ENCODE measurements at places on chromosomes 11 and 22. TPM values are rescaled to one million over a fixed set of nuclear protein-coding genes. Genes with fewer than 3 reads are reported as not detected.

PAK1 gene
- 25.9 TPM for total RNA-seq

UBQLNL gene
- total RNA-seq: not detected

FERMT3 gene
- total RNA-seq: 213 TPM

OR6X1 gene
- not detected for total RNA-seq

LDHAL6A gene
- total RNA-seq: not detected

TMPRSS13 gene
- total RNA-seq: 1.4 TPM

PHF21A gene
- total RNA-seq: 33.5 TPM

APLNR gene
- not detected for total RNA-seq

SOX6 gene
- total RNA-seq: not detected

GRCh38 chr11:118015385-118015841 lies 29.2 kb downstream of the IL10RA start:
- no peaks in the 10 kb centered on the region for H3K27me3 ChIP-seq
- H3K36me3 ChIP-seq: no peaks in the 10 kb centered on the region
- DNase-seq: no peak
- H3K4me3 ChIP-seq: peak overlapping the region; percentile 31

GRCh38 chr22:23065495-23066122 lies 4.7 kb upstream of the GNAZ start:
- peaks cover 4% of the 10 kb centered on the region for H3K4me1 ChIP-seq
- H3K4me3 ChIP-seq: no peak overlapping the region
- H3K27ac ChIP-seq: no peak overlapping the region
- DNase-seq: no peak

DNA sequence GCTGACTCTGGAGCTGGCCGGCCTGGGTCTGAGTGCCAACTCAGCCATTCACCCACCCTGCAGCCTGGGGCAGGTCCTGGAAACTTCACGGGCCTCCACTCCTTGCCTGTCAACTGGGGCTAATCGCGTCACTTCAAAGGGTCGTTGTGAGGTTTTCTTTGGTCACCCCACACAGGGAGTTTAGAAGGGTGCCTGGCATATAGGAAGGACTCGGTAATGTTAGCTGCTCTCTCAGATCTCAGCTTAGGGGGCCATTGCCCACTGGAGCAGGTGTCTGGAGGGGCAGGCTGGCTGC lies 7.3 kb downstream of the INCENP start:
- DNase-seq: no peak
- no peaks in the 10 kb centered on the region for H3K4me1 ChIP-seq
- H3K4me3 ChIP-seq: no peak overlapping the region
- no peaks in the 10 kb centered on the region for H3K27me3 ChIP-seq

GRCh38 chr22:30717331-30717921 lies 22.8 kb downstream of the OSBP2 start:
- H3K4me3 ChIP-seq: no peak overlapping the region
- no peak for DNase-seq
- H3K4me1 ChIP-seq: no peaks in the 10 kb centered on the region
- no peaks in the 10 kb centered on the region for H3K27me3 ChIP-seq

DNA sequence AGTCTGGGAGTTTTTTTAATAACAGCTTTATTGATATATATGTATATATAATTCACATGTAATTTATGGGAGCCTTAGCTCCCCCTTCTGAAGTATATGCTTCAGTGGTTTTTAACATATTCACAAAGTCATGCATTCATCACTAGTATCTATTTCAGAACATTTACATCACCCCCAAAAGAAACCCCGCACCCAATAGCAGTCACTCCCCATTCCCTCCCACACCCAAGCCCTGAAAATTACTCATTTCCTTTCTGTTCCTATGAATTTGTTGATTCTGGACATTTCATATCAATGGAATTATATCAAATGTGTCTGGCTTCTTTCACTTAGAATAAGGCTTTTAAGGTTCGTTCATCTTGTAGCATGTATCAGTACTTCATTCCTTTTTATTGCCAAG lies 35.6 kb upstream of the SYT7 start:
- H3K27me3 ChIP-seq: no peaks in the 10 kb centered on the region
- H3K4me1 ChIP-seq: no peaks in the 10 kb centered on the region
- no peak overlapping the region for H3K27ac ChIP-seq

- H3K4me3 ChIP-seq: no peak overlapping the region
- DNase-seq: no peak
- no peaks in the 10 kb centered on the region for H3K4me1 ChIP-seq
These were observed 81.0 kb downstream of the TRMU start for GRCh38 chr22:46416520-46416871.

DNA sequence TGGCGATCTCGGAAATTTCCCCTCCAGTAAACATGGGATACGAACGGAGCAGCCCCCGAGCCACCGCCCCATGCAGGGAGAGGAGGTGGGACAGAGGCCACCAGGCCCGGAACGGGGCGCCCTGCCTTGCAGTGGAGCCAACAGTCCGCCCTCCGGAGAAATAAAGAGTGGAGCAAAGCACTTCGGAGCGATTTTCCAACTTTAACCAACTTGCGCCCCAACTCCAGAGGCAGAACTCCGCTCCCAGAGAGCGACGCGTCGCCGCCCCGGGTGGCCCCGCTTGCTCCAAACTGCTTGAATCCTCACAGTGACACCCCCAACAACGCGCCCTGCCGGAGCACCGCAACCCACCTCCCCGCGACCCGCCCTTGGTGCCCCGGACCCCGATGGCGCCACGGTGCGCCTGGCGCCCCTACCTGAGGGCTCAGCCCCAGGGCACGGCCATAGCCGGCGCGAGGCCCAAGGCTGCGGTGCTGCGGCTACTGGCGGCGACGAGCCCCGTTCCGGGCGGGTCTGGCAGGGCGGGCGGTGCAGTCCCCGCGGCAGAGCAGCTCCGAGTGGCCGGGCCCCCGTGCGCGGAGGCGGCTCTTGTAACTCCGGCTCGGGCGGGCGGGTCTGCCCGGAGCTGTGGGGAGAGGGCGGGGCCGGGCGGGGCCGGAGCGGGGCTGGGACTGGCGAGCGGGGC lies at the start of gene AHNAK:
AHNAK (minus strand) TSS at position 563 of the 685 bp plus-strand sequence. CDS start 10,708 bp downstream, outside the sequence.
- H3K27ac ChIP-seq: peak within 1 kb of the TSS; percentile 96
- DNase-seq: peak; percentile 71
- H3K36me3 ChIP-seq: no peaks in the 10 kb centered on the region
- peaks cover 55% of the 10 kb centered on the region for H3K4me1 ChIP-seq
- H3K4me3 ChIP-seq: peak within 1 kb of the TSS; percentile 76

DNA sequence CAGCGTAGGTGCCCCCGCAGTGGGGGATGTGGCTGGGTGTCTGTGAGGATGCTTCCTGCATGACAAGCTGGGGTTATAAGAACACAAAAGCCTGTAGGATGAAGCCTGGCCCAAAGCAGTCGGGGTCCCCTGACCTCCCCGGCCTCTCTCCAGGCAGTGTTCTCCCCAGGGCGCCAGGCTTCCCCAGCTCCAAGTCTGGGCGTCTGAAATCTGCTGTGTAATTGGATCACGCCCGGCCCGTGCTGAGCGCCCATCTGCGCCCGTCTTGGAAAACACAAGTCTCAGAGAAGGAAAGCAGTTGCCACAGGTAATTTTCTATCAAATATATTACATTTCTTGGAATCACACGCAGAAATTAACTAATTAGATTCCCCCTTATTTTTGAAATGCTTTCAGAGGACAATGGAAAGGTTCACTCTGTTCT lies 233.3 kb downstream of the CTTN start:
- no peaks in the 10 kb centered on the region for H3K27me3 ChIP-seq
- no peak overlapping the region for H3K4me3 ChIP-seq
- no peaks in the 10 kb centered on the region for H3K4me1 ChIP-seq
- H3K36me3 ChIP-seq: no peaks in the 10 kb centered on the region
- H3K27ac ChIP-seq: no peak overlapping the region
- DNase-seq: no peak

GRCh38 chr11:130437848-130438247 lies 9.4 kb upstream of the ADAMTS8 start:
- no peak overlapping the region for H3K27ac ChIP-seq
- H3K27me3 ChIP-seq: no peaks in the 10 kb centered on the region
- H3K36me3 ChIP-seq: no peaks in the 10 kb centered on the region
- peaks cover 10% of the 10 kb centered on the region for H3K4me1 ChIP-seq

DNA sequence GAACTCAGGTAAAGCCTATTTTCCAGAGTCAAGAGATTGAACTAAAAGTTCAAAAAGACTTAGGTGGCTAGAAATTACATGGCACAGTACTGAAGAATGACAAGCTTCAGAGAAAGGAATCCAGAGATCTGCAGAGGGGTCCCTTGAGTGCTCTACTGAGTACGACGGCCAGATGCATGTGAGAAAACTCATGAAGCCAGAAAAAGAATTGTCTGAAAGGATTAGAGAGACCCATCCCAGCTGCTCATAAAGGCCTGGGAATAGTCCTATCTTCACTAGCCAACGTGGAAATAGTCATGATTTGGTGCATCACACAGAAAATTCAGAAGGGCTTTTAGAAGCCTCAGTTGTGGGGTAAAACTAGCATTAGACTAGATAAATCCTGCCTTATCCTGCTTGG lies 91.3 kb downstream of the SOX6 start:
- no peak for DNase-seq
- no peaks in the 10 kb centered on the region for H3K4me1 ChIP-seq
- no peaks in the 10 kb centered on the region for H3K36me3 ChIP-seq

DNA sequence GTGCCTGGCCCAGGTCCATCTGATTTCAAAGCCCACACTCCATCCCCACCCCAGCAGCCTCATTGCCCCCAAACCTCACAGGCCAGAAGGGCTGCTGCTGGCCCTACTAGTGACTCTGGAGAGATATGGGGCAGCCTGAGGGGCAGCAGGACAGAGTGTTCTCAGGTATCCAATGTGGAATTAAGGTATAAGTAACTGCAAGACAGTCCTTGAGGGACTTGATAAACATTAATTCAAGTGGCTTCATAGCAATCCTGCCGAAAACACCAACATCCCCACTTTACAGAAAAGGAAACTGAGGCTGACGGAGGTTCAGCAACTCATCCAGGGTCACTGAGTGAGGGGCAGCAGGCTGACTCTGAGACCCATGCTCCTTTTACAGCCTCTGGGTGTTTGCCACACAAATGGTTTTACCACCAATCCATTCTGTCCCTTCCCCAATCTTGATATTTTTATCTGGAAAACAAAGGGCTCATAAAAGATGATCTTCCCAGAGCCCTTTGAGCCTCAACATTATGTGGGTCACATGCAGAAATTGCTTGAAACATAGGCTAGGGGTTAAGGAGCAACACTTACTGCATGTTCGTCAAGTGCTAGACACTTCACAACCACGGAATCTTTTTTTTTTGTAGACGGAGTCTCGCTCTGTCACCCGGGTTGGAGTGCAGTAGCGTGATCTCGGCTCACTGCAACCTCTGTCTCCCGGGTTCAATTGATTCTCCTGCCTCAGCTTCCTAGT lies 2.3 kb downstream of the NIPSNAP1 start:
- no peak overlapping the region for H3K4me3 ChIP-seq
- H3K36me3 ChIP-seq: no peaks in the 10 kb centered on the region
- H3K27ac ChIP-seq: no peak overlapping the region
- peaks cover 5% of the 10 kb centered on the region for H3K4me1 ChIP-seq
- DNase-seq: no peak
- H3K27me3 ChIP-seq: no peaks in the 10 kb centered on the region

DNA sequence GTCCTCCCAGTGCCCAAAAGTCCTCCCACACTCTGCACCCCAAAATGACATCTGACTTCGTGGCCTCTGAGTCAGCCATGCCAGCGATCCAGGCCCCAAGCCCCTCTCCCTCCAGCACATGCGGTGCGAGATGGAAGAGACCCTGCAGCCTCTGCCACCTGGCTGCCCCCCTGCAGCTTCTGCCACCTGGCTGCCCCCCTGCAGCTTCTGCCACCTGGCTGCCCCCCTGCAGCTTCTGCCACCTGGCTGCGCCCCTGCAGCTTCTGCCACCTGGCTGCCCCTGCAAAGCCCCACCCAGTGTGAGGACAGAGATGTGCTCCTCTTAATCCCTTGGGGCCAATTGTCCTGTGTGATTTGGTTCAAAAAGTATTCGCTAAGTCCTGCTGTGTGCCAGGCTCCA lies 68.0 kb downstream of the WNT7B start:
- no peak overlapping the region for H3K27ac ChIP-seq
- no peak overlapping the region for H3K4me3 ChIP-seq
- no peaks in the 10 kb centered on the region for H3K4me1 ChIP-seq
- H3K36me3 ChIP-seq: no peaks in the 10 kb centered on the region

DNA sequence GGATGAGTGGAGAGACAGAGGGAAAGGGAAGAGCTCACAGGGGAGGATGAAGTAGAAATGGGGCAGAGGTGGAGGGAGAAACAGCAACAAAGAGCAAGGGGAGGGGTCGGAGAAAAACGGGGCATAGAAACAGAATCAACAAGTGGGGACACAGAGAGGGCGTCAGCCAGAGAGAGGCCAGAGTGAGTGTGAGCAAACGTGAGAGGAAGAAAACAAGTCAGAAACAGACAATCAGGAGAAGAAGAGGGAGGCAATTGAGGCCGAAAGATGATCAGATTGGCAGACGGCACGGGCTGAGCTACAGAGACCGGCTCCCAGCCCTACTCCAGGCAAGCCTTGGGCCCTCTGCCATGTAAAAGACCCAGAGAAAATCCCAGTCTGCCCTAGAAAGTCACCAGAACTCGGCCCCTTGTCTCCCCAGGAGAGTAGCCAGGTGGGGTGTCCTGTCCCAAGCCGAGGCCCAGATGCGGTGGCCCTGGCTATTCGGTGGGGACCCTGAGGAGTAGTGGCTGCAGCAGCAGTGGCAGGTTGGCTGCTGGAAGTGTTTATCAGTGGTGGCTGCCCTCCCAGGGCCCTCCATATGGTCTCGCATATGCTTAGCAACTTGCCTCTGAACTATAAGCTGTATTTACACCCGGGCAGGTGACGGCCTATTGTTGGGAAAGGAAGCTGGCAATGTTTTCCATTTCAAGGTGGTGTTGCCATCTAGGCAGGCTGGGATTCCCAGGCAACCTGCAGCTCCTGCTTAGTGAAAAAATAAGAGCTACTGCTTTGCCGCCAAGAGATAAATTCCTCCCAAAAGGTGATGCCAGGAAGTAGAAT lies 14.8 kb upstream of the TSPAN18 start:
- peaks cover 10% of the 10 kb centered on the region for H3K4me1 ChIP-seq
- H3K36me3 ChIP-seq: no peaks in the 10 kb centered on the region
- H3K27me3 ChIP-seq: no peaks in the 10 kb centered on the region
- H3K4me3 ChIP-seq: no peak overlapping the region
- no peak for DNase-seq

DNA sequence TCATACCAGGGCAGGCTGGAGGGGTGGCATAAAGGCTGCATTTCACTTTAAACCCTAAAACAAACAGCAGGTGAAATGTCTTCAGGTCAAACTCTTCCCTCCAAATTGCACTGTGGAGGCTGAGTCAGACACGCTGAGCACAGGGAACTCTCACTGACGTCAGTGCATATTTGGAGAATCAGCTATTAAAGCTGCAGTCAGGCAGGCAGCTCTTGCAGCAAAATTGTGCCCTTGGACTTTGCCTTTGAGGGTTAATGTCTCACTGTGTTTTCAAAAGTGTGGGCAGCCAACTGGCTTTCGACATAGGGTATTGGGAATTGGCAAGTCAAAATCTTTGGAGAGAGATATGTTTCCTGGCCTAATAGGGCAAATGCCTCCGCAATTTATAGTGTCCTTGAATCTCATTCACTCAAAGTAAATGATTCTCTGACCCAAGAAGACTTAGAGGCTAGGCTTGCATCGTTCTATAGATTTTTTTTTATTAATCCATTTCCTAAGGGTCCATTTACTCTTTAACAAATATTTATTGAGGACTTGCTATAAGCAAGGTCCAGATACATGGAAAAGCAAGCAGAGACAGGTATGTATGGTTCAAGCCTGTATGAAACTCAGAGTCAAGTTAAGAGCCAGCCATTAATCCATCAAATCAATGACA lies 27.7 kb upstream of the SMCO4 start:
- H3K36me3 ChIP-seq: no peaks in the 10 kb centered on the region
- no peak overlapping the region for H3K27ac ChIP-seq
- H3K4me1 ChIP-seq: no peaks in the 10 kb centered on the region

Data from CD8-positive, alpha-beta memory T cell (primary cell).